ENCODE measurements at places on chromosomes 2 and 18.

- no peak for DNase-seq
Measured at GRCh38 chr2:239376942-239377531, 23.8 kb downstream of the HDAC4 start.

GRCh38 chr2:135843671-135844070 is 6.7 kb upstream of the LCT start:
- DNase-seq: no peak

- DNase-seq: no peak
Measured at GRCh38 chr18:76619261-76619620, 124.2 kb upstream of the ZNF516 start.

- peak; percentile 68 for DNase-seq
Measured at GRCh38 chr2:25309402-25309801, 32.3 kb downstream of the DNMT3A start.

DNA sequence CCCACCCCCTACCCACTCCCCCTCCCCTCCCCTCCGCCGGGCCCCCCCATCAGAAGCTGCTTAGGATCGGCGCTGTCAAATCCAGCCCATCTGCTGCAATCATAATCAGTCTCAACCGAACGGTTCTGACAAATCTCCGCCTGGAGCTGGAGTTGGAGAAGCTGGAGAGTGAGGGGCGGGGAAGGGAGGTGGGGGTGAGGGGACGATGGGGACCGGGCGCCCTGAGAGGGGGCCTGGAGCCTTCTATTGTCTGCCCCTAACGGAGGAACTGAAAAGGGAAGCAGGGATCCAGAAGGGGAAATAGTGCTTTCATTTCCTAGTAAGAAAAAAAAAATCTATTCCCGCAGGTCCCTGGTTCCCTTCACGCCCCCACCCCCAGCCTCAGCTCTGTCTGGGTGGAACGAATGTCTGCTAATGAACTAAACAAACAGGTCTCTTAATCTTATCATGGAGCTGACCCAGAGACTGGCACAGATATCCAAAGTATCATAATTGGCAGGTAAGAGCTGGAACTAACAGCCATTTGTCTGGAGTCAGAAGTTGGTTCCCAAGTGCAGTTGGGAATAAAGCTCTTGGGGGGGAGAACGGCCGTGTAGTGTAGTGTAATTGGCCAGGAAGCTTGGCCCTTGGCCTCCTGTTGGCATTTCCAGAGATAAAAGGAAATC is 301.2 kb downstream of the NCKAP5 start:
- no peak for DNase-seq

- no peak for DNase-seq
Measured at GRCh38 chr2:42847596-42848151, 55.3 kb upstream of the HAAO start.

DNA sequence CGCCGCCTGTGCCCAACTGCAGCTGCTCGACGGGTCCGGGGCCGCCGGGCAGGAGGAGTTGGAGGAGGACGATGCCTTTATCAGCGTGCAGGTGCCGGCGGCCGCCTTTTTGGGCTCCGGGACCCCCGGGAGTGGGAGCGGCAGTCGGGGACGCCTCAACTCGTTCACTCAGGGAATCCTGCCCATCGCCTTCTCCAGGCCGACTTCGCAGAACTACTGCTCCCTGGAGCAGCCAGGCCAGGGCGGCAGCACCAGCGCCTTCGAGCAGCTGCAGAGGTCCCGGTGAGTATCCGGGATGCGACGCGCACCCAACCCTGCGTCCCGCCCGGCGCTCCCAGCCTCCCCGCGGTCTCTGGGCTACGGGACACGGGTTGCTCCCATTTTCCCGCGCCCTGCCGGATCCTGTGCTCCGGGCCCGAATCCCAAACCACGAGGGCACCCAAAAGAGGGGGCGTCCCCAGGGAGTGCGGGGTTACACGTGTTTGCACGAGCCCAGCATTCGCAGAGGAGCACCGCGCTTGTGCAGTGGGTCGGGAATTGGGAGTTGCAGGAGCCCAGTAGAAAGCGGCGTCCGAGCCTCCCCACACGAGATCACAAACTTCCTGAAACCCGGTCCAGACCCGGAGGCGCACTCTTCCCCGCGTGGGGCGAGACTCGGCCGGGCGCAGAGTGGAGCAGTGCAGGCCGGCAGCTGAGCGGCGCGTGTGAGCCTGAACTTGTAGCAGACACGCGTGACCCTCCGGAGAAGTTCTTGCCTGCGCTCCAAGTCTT is 1.2 kb downstream of the CABLES1 start:
- no peak for DNase-seq

- DNase-seq: no peak
Measured at GRCh38 chr2:28693223-28693622, 58.4 kb upstream of the PPP1CB start.

All from CD4-positive, alpha-beta T cell treated with Interleukin-17A for 1 hour (primary cell).